Astrocyte (in vitro differentiated cells and primary cell): ENCODE measurements at places on chromosomes 4 and X. TPM values are rescaled to one million over a fixed set of nuclear protein-coding genes. Genes with fewer than 3 reads are reported as not detected.

Gene MAGEA12
- 0.62 and 0.98 TPM in 2 replicates for total RNA-seq

GRCh38 chr4:100949350-100949935, 397.9 kb downstream of the PPP3CA start:
- H3K36me3 ChIP-seq, result no peaks in the 10 kb centered on the region
- peak; percentile 30 for DNase-seq
- H3K4me3 ChIP-seq, result no peak overlapping the region

Gene TMEM255A
- total RNA-seq, result 1.7 and 4.6 TPM in 2 replicates

DNA sequence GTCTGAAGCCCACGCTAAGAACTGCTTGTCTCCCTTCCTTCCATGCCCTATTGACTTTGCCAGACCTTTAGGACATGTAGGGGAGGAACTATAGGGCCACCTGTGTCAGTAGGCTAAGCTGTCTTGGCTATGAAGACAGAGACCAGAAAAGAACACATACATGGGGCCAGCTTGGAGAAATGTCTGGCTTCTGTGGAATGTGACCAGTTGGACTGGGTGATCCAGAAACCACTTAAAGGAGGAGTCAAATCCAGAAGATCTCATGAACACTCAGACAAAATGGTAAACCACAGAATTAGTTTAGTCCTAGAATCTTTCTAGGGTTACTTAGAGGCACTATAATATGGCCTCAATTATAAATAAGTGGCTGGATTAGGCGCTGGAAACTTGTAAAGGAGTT, 42.0 kb downstream of the PHKA2 start:
- H3K4me3 ChIP-seq, result no peak overlapping the region
- no peaks in the 10 kb centered on the region for H3K27me3 ChIP-seq
- DNase-seq, result no peak
- H3K4me1 ChIP-seq, result no peaks in the 10 kb centered on the region

- H3K36me3 ChIP-seq, result no peaks in the 10 kb centered on the region
- no peak overlapping the region for H3K4me3 ChIP-seq
- no peak overlapping the region for H3K27ac ChIP-seq
- no peaks in the 10 kb centered on the region for H3K4me1 ChIP-seq
- H3K27me3 ChIP-seq, result no peaks in the 10 kb centered on the region
Observed at GRCh38 chrX:136784231-136784630, 3.5 kb upstream of the ARHGEF6 start.

GRCh38 chrX:30580641-30581040, 3.1 kb upstream of the TASL start:
- no peaks in the 10 kb centered on the region for H3K4me1 ChIP-seq
- H3K4me3 ChIP-seq, result no peak overlapping the region

DNA sequence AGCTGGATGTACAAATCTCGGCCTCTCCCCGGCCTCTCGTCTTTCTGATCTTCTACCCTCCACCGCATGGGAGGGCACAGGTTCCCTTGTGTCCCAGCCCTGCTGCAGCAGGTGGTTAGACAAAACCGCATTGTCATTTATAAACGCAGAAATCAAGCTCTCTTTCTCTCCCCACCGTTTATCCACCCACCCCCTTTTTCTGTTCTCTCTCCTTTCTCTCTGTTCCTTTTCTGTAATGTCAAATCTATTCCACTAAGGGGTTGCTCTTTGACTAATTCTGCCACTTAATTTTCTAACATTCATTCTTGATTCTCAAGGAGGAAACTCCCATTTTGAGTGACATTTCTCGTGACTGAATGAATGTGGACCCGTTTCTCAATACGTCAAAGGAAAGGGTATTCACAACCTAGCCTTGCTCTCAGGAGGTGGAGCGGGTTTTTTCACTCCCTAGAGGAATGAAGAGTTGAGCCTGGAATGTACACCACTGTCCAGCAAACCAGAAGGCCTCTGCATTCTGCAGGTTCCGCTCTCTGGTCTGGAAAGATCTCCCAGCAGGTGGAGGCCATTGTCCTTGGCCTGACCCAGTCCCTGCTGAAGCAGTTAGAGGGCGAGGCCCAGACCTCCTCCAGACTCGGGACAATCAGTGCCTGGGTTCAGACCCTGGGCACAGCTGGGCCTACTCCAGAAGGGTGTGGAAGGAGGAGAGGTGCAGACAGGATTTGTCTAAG, 70.9 kb upstream of the ENPP6 start:
- H3K4me1 ChIP-seq, result no peaks in the 10 kb centered on the region
- H3K4me3 ChIP-seq, result no peak overlapping the region
- H3K36me3 ChIP-seq, result no peaks in the 10 kb centered on the region
- no peak for DNase-seq

DNA sequence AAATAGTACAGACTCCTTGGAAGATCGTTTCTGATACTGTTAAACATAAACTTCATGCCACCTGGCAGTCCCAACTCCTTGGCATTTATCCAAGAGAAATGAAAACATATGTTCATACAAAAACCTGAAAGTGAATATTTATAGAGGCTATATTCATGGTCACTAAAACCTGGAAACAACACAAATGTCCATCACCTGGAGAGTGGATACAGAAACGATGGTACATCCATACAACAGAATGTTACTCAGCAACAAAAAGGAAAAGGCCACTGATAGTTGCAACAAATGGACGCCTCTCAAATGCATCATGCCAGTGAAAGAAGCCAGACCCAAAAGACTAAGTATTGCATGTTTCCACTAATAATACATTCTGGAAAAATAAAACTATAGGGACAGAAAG, 34.0 kb upstream of the SORBS2 start:
- no peak overlapping the region for H3K4me3 ChIP-seq
- H3K4me1 ChIP-seq, result peaks cover 19% of the 10 kb centered on the region
- H3K27me3 ChIP-seq, result no peaks in the 10 kb centered on the region
- H3K36me3 ChIP-seq, result no peaks in the 10 kb centered on the region

Gene OTUD6A
- not detected in 2 replicates for total RNA-seq

- DNase-seq, result no peak
- peaks cover 28% of the 10 kb centered on the region for H3K4me1 ChIP-seq
- H3K36me3 ChIP-seq, result no peaks in the 10 kb centered on the region
- no peak overlapping the region for H3K4me3 ChIP-seq
- peak overlapping the region; percentile 72 for H3K27ac ChIP-seq
- H3K27me3 ChIP-seq, result no peaks in the 10 kb centered on the region
Observed at GRCh38 chr4:43332052-43332425, 439.5 kb downstream of the GRXCR1 start.

- no peaks in the 10 kb centered on the region for H3K36me3 ChIP-seq
- peaks cover 11% of the 10 kb centered on the region for H3K4me1 ChIP-seq
- no peaks in the 10 kb centered on the region for H3K27me3 ChIP-seq
- no peak overlapping the region for H3K4me3 ChIP-seq
- peak; percentile 55 for DNase-seq
Observed at GRCh38 chr4:71184195-71184781, 154.5 kb upstream of the SLC4A4 start.

DNA sequence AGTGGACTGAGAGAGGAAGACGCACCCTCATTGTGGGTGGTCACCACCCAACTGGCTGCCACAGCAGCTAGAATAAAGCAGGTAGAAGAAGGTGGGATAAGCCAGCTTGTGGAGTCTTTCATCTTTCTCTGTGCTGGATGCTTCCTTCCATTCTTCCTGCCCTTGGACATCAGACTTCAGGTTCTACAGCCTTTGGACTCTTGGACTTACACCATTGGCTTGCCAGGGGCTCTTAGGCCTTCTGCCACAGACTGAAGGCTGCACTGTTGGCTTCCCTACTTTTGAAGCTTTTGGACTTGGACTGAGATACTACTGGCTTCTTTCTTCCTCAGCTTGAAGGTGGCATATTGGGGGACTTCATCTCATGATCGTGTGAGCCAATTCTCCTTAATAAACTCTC, 33.5 kb downstream of the ADH6 start:
- DNase-seq, result no peak
- H3K4me3 ChIP-seq, result no peak overlapping the region
- H3K27me3 ChIP-seq, result no peaks in the 10 kb centered on the region
- no peak overlapping the region for H3K27ac ChIP-seq

DNA sequence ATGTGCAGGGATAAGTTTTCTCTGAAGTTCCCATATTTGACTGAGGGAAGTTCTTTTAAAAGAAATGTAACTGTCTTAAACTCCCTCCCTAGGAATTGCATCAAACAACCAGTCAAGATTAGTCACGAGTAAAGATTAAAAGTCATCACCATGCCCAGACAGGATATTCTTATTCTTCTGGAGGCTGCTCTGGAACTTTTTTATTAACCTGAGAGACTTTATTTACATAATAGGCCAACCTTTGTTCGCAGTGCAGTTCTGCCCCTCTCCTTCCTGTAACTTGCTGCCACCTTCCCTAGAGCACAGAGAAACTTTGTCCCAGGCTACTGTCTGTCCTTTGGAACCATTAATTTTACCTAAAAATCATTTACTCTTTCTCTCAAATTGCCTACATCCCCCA, 9.8 kb upstream of the HERC3 start:
- H3K27me3 ChIP-seq, result no peaks in the 10 kb centered on the region
- H3K4me3 ChIP-seq, result no peak overlapping the region
- no peak overlapping the region for H3K27ac ChIP-seq
- no peaks in the 10 kb centered on the region for H3K4me1 ChIP-seq

- H3K4me3 ChIP-seq, result no peak overlapping the region
- no peak overlapping the region for H3K27ac ChIP-seq
- no peaks in the 10 kb centered on the region for H3K4me1 ChIP-seq
- peaks cover 5% of the 10 kb centered on the region for H3K27me3 ChIP-seq
Observed at GRCh38 chr4:152007111-152007510, 246.3 kb upstream of the GATB start.

DNA sequence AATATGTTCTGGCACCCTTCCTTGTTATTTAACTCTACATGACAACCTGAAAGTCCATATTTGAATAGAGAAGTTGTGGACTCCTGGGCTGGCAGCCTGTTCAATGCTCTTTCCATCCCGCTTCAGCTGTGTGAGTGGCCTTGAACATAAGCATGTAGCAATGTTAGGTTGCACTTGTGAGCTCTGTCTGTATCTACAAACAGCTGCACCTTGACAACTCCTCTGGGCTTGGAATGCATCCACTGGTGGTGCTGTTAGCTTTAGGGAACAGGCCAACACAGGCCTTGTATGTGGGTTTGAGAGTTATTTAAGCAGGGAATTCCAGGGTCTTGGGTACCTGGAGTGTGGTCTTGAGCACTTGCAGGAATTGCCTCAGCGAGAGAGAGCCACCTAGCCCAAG, 141.2 kb downstream of the DTHD1 start:
- no peak overlapping the region for H3K4me3 ChIP-seq
- H3K27ac ChIP-seq, result no peak overlapping the region
- H3K36me3 ChIP-seq, result no peaks in the 10 kb centered on the region
- H3K4me1 ChIP-seq, result no peaks in the 10 kb centered on the region
- H3K27me3 ChIP-seq, result no peaks in the 10 kb centered on the region
- DNase-seq, result no peak

Gene NUDT9
- 31.9 and 33.7 TPM in 2 replicates for total RNA-seq

DNA sequence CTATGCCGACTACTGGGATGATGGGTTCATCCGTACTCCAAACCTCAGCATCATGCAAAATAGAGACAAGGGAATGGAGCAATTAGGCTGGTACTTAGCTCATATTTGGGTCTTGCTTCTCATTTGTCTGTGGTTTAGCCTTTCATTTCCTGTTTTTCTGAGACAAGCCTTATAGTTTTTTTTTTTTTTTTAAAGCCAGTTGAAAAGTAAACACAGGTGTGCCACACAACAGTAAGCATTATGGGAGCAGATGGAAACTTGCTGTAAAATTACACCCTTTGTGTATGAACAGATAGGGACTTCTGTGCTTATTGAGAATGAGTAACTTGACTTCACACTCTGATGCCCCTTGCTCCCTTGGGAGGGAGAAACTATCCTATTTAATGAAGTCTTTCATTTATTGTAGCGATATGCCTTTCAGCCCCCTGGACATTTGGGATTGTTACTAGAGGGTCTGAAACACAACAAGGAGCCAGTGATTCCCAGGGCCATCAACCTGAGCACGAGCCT, 13.7 kb downstream of the RASSF6 start:
- no peak overlapping the region for H3K27ac ChIP-seq
- no peaks in the 10 kb centered on the region for H3K27me3 ChIP-seq
- H3K36me3 ChIP-seq, result no peaks in the 10 kb centered on the region

DNA sequence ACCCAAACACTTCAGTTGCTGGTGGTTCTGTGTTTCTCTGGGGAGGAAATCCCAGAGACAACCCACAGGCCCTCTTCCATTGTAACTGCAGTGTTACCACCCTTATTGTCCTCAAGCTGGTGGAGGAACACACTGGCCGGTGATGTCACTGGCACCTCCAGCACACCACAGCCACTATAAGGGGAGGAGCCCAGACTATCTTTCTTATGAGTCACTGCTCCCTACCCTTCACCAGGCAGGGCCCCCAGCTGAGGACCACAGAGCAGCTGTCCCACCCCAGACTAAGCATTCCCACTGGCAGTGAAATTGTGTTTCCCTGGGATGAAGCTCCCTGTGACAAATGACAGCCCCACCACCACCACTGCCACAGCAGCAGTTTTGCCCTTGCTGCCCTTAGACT, 171.8 kb upstream of the FGF16 start:
- H3K4me3 ChIP-seq, result no peak overlapping the region
- H3K4me1 ChIP-seq, result no peaks in the 10 kb centered on the region
- H3K36me3 ChIP-seq, result no peaks in the 10 kb centered on the region
- H3K27ac ChIP-seq, result no peak overlapping the region
- no peaks in the 10 kb centered on the region for H3K27me3 ChIP-seq

DNA sequence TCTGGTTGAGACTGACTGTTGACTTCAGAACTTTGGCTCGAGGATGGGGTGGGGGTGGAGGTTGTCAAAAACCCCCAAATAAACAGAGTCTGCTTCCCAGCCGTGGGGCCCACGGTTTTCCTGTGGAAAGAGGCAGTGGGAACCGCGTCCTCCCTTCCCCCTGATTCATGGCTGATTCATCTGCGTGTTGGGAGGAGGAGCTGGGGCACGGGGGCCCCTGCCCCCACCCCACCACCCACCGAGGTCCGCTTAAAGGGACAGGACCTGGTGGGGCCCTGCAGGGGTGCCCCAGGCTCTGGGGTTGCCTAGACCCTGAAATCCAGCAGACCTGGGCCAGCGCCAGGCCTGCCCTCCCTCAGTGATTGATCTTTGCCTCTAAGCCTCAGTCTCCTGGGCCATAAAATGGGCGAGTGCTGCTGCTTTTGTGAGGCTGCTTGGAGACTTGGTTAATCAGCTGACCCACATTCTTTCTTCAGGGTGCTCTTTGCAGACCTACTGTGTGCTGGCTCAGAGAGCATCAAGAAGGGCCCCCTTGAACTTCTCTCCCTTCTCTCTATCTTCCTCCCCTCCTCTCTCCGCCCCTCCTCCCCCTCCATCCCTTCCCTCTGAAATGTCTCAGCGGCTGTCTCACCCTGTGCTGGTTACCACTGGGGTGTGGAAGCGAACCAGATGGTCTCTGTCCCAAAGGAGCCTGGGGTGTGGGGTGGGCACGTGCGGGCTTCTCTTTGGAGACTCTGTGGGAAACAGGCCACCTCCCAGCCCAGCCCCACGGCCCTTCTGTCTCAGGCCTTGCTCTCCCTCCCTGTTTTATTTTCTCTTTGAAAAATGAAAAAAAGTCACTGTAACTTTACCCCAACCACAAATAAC, 9.1 kb downstream of the HTRA3 start:
- peak overlapping the region; percentile 73 for H3K27ac ChIP-seq
- DNase-seq, result peak; percentile 73
- H3K36me3 ChIP-seq, result no peaks in the 10 kb centered on the region
- no peak overlapping the region for H3K4me3 ChIP-seq

Gene SH3TC1
- total RNA-seq, result 1.2 and 1.8 TPM in 2 replicates

GRCh38 chr4:87575983-87576382, 32.3 kb upstream of the DSPP start:
- DNase-seq, result no peak
- no peak overlapping the region for H3K27ac ChIP-seq
- no peaks in the 10 kb centered on the region for H3K27me3 ChIP-seq
- H3K4me3 ChIP-seq, result no peak overlapping the region
